Esophagus muscularis mucosa (tissue), 4 donors: ENCODE measurements at places on chromosomes 11 and 22.

- no peak for DNase-seq
Measured at GRCh38 chr11:129946256-129946655, 50.9 kb upstream of the NFRKB start.

DNA sequence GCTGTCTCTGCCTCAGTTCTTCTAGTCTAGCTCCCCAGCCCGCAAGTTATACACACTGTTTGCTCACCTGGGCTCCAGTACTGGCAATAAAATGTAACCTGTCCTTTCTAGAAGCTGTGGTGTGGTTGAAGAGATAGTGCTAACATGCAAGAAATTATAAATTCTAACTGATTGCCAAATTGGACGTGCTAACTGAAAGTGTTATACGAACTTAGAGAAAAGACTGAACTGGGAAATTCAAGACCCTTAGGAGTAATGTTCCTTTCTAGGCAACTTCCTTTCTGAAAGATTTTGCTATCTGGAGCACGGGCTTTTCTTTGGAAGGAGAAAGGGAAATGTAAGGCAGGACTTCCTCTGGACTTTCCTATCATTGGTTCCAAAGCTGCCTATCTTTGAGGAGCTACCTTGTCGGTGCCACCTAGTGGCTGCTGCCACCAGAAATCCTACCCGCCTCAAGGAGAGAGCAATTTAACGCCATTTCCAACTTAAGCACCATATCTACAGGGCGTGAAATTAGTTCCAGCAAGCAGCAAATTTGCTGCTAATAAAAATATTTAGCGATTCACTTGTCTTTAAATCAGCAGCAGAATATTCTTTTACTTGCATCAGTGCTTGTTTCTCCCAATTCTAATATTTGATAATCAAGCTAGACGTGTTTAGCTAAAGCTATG lies 12.7 kb upstream of the TMEM218 start:
- DNase-seq, result no peak

GRCh38 chr22:40237788-40238424 lies 60.2 kb downstream of the TNRC6B start:
- no peak for DNase-seq

GRCh38 chr22:42830161-42830560 lies 26.9 kb downstream of the ARFGAP3 start:
- DNase-seq, result no peak

DNA sequence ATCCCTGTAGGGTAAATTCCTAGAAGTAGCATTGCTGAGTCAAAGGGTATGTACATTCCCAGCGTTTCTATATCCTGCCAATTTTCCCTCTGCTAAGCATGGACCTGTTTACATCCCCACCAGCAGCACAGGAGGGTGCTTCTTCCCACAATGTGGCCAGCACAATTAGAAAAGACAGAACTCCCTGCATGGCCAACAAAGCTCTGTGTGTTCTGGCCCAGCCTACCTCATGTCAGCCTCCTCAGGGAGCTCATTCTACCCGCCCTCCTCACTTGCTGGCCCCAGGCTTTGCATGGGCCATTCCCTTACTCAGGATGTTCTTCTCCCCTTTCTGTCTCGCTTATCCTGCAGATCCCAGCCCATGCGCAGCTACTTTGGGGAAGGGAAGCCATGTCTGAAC lies 186.1 kb downstream of the DSCAML1 start:
- DNase-seq, result no peak

DNA sequence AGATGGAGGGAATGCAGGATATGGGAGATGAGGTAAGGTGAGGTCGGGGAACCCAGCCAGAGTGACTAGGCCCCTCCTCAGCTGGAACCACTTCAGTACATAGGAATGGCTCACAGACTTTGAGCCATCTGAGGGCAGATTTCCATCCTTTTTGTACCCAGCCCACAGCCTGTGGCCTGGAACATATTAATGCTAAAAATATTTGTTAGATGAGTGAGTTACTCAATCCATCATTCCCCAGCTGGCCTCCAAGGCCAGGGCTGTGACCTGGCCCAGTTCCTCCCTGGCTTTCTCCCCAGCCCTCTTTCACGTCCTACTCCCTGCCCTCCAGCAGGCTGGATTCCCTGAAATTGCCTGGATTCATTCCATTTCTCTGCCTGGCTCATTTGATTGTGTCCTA lies 57.2 kb upstream of the PRDM11 start:
- peak; percentile 97 for DNase-seq

DNA sequence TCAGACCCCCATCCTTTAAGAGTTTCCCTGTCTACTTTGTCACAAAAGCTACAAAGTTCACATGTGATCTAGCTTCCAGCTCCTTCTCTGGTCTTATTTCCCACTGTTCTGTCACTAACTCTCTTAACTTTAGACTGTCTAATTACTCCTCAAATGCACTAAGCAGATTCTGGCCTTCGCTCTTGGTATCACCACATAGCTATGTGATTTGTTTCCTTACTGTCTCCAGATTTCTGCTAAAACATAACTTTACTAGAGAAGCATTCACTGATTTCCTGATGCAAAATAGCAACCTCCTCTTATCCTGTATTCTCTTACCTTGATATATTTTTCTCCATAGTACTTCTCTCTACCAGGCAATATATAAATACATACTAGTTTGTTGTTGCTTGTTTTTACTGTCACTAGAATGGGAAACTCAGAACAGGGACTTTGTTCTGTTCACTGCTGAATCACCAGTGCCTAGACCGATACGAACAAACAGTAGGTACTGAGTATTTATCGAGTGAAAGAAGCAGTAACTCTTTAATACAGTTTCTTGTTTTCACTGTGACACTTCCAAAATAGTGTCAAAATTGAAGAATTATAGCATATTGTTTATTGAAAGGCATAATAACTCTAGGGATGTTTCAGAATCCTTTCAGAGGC lies 205.6 kb downstream of the DDX10 start:
- DNase-seq, result no peak
